ENCODE measurements at places on chromosomes 16 and 17.

DNA sequence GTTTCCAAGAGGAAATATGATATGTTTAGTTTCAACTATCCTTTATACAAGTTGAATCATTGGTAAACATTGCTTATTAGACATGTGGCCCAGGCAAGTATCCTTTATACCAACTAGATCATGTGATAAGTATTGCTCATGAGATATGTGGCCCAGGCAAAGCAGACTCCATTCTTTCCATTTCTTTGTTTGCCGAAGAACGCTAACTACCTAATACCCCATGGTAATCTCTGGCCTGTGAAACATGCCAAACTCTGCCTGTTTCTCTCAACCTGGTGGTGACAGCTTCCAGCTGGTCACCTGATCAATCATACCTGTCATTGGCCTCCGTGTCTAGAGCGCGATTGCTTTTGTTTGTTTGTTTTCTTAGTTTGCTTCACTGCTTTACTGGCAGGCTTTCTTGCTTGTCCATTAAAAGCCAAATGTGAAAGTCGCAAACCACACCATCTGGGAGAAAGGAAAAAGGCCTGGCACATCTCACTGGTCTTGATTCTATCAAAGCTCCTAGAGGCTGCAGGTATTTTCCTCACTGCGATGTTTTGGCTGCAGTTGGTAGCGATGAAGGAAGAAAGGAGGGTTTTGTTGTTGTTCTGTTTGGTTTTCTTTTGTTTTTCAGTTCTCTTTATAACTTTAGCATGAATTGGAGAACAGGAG is 686.2 kb downstream of the KCNJ2 start:
- DNase-seq, result no peak

- DNase-seq, result no peak
These were observed 36.5 kb upstream of the EFCAB3 start for GRCh38 chr17:62343764-62344270.

DNA sequence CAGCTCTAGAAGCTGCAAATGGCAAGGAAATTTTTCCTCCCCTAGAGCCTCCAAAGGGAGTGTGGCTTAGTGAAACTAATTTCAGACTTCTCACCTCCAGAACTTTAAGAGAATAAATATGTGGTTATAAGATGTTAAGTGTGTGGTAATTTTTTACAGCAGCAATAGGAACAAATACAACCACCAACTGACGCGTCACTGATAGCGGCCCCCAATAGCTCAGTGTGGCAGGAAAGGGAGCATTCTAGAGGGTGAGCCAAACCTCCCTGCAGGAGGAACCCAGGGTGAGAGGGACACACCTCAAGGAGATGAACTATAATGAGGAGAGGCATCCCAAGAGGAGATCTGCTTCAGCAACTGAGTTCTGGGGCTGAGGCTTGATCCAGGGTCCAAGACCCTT is 4.0 kb downstream of the CCL4 start:
- no peak for DNase-seq

GRCh38 chr16:87725596-87726235 is 40.1 kb downstream of the KLHDC4 start:
- DNase-seq, result no peak

- no peak for DNase-seq
These were observed 146.9 kb downstream of the ANKFN1 start for GRCh38 chr17:56300144-56300543.

- no peak for DNase-seq
These were observed 189.7 kb downstream of the AXIN2 start for GRCh38 chr17:65371702-65372101.

- DNase-seq, result no peak
These were observed 8.8 kb upstream of the KRT31 start for GRCh38 chr17:41406205-41406604.

GRCh38 chr17:79179334-79179733 is 104.7 kb downstream of the ENGASE start:
- DNase-seq, result no peak

DNA sequence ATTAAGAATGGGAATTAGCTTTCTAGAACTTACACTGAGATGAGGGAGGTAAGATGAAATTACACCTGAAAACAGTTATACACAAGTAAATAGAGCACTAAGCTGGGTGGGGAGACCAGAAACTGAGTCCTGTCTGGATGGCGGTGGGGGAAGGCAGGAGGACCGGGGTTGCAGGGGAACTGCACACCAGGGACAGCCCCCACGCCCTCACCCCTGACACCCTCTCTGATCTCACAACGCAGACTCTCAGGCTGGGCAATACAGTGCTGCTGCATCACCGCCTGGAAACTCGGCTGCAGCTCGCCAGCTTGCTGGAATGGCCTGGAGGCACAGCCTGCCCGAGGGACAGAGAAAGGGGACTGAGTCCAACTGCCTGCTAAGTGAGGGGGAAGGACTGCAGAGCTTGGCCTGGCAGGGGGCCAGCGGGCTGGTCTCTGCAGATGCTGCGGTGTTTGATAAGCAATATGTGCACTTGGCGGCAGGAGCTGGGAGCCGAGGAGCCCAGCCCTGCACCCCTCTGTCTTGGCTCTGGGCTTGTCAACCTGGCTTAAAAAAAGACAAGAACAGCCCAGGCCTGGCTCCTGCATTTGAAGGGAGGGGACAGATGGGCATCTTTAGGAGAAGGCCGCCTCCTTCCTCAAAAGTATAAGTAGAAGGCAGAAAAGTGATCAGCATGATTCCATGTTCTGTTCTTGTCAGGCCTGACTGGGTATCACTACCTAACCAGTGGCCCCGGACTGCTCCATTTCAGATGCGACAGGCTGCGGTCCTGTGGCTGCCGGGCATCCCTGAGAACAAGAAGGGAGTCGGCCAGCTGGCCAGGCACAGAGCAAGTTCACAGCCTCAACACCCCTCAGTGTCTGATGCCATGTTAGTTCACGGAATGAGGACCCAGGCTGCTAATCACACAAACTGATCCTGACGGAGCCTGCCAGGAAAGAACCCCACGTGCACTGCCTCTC is 30.2 kb downstream of the SPHK1 start:
- no peak for DNase-seq

GRCh38 chr16:2452650-2453049 is 7.3 kb upstream of the TEDC2 start:
- no peak for DNase-seq

DNA sequence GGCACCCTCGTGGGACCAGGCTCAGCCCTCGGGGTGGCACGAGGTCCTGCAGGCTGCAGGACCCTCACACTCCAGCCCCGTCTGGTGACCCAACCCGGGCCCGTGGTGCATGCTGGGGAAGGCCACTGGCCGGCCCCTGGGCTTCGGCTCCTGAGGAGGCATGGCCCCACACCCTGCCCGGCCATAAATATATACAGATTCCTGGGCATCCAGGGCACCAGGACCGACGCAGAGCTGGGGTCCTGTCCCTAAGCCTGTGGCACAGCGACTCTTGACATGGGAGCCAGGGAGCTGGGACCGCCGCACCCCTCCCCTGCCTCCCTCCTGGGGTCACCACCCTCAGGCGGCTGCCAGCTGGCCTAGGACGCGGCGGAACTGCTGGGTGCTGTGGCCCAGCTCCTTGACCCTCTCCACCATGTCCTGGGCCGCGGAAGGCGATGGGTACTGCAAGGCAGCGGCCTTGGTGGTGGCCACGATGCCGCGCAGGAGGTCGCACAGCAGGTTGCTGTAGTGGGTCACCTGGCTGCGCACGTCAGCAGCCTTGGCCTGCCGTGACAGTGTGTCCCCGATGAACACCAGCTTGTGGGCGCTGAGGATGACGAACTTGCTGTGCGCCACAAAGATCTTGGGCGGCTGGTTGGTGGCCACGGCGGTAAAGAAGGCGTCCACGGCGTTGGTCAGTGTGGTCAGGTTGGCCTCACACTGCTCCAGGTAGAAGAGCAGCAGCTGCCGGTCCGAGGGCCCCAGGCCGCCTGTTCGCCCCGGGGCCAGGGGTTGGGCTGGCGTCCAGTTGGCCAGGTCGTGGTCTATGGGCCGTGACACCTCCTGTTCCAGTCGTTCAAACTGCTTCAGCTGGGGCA is 10.6 kb downstream of the CTRB1 start:
- DNase-seq, result no peak

DNA sequence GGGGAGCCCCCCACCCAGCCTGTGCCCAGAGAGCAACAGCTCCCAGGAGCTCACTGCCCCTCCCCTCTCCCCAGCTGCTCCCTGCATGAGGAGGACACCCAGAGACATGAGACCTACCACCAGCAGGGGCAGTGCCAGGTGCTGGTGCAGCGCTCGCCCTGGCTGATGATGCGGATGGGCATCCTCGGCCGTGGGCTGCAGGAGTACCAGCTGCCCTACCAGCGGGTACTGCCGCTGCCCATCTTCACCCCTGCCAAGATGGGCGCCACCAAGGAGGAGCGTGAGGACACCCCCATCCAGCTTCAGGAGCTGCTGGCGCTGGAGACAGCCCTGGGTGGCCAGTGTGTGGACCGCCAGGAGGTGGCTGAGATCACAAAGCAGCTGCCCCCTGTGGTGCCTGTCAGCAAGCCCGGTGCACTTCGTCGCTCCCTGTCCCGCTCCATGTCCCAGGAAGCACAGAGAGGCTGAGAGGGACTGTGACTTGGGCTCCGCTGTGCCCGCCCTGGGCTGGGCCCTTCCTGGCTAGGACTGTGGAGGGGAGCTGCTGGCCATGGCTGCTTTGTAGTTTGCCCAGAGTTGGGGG is 584 bp downstream of the TCAP start:
- DNase-seq, result no peak

DNA sequence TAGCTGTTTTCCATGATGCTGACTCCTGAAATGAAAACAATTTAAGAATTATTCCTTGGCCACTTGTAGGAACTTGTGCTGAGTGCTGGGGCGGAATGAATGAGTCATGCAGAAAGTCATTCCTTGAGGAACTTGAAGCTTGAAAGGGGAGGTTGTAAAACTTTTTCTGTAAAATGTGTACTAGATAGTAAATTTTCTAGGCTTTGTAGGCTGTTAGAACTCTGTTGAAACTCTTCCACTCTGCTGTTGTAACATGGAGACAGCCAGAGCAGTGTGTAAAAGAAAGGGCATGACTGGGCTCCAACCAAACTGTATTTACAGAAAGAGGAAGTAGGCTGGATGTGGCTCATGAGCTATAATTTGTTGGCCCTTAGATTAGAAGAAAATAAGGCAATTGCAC is 46.1 kb downstream of the ABCA8 start:
- DNase-seq, result no peak

GRCh38 chr16:1156055-1156982 is 3.4 kb downstream of the CACNA1H start:
- no peak for DNase-seq

- DNase-seq, result no peak
These were observed 2274.7 kb downstream of the TP53TG3F start for GRCh38 chr16:35733971-35734702.

DNA sequence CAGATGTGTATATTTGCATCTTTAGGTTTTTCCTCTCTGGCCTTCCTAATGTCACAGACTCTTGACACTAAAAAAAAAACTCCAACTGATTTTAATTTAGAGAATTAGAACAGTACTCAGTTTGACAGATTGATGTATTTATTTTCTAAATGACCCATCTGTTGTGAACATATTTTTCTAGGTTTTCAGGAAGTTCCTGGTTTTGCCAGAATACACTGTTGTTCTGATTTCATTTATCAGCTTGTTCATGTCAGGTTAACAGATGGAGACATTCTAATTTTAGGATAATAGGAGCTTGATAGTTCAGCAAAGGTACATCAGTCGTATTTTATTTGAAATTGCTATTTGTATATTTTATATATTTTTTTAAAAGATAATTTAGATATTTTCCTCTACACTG is 133.4 kb downstream of the TANC2 start:
- DNase-seq, result no peak

DNA sequence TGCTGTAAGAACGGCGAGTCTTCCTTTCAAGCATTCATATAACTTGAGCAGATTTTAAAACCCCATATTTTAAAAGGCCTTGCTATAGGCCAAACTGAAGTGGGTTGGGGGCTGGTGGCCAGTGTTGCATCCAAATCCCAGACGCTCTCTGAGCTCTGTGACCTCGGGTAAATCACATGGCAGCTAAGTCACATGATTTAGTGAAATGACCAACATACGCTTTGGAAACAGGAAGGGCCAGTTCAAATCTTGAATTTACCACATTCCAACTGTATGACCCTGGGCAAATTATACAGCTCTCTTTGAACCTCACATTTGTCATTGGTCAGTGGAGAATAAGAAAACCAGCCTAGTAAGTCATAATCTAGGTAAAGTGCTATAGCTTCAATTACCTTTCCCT is 519.3 kb downstream of the HAPSTR1 start:
- DNase-seq, result no peak

GRCh38 chr16:4979736-4980660 is 21.9 kb downstream of the SEC14L5 start:
- no peak for DNase-seq

DNA sequence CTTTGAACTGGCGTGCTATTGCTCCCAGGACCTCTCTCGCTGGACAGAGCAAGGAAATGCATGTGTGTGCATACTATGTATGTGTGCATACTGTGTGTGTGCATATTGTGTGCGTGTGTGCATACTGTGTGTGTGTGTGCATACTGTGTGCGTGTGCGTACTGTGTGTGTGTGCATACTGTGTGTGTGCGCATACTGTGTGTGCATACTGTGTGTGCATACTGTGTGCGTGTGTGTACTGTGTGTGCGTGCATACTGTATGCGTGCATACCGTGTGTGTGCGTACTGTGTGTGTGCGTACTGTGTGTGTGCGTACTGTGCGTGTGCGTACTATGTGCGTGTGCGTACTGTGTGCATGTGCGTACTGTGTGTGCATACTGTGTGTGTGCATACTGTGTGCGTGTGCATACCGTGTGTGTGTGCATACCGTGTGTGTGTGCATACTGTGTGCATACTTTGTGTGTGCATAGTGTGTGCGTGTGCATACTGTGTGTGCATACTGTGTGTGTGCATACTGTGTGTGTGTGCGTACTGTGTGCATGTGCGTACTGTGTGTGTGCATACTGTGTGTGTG is 89.4 kb downstream of the RPTOR start:
- DNase-seq, result no peak

DNA sequence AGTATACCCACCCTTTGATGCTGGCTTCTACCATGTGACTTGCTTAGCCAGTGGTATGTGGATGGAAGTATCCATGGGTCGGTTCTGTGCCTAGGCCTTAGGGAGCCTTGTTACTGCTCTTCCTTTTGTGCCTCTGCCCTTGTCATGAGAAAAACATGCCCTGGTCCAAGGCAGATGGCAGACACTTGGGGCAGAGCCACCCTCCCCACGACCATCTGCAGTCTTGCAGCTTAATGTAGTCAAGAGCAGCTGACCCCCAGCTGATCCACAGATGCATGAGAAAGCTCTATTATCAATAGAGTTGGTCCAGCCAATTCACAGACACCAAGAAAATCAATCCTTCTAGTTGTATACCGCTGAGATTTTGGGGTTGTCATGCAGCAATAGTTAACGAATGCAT is 95.7 kb downstream of the SLC39A11 start:
- DNase-seq, result no peak
